ENCODE measurements at places on chromosomes 4 and X. TPM values are rescaled to one million over a fixed set of nuclear protein-coding genes. Genes with fewer than 3 reads are reported as not detected.

DNA sequence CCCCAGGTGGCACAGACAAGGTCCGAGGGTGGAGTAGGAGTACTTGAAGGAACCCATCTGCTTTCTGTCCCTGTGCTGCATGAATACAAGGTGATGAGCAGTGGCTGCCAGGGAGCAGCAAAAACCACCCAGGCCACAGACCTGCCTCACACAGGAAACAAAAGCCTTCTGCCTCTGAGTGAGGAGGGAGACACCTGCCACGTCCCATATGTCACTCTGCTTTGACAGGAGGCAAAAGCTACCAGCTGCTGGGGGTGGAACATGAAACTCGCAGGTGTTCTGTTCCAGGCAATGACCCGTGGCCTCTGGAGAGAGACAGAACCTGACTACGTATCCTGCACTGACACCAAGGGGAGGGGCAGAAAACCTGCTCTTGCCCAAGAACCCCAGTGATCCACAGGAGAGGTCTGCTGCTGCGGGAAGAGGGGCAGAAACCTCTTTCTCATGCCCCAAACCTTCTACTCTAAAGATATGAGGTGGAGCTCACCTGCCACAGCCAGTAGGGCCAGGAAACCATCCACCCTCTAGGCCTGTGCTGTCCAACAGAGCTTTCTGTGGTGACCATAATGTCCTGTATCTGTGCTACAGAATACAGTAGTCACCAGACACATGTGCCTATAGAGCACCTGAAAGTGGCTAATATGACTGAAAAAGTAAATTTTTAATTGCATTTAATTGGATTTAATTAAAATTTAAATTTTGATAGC, 172.9 kb downstream of the PRDM5 start:
- DNase-seq, result no peak
- H3K36me3 ChIP-seq, result peaks cover 4% of the 10 kb centered on the region
- no peak overlapping the region for H3K4me3 ChIP-seq
- H3K27me3 ChIP-seq, result no peaks in the 10 kb centered on the region
- no peaks in the 10 kb centered on the region for H3K4me1 ChIP-seq
- no peak overlapping the region for H3K27ac ChIP-seq

ODAPH gene
- total RNA-seq, result not detected

- no peaks in the 10 kb centered on the region for H3K4me1 ChIP-seq
- no peaks in the 10 kb centered on the region for H3K36me3 ChIP-seq
- H3K27me3 ChIP-seq, result no peaks in the 10 kb centered on the region
- no peak for DNase-seq
- H3K27ac ChIP-seq, result no peak overlapping the region
Measured at GRCh38 chrX:134460862-134461220, 876 bp downstream of the HPRT1 start.

DNA sequence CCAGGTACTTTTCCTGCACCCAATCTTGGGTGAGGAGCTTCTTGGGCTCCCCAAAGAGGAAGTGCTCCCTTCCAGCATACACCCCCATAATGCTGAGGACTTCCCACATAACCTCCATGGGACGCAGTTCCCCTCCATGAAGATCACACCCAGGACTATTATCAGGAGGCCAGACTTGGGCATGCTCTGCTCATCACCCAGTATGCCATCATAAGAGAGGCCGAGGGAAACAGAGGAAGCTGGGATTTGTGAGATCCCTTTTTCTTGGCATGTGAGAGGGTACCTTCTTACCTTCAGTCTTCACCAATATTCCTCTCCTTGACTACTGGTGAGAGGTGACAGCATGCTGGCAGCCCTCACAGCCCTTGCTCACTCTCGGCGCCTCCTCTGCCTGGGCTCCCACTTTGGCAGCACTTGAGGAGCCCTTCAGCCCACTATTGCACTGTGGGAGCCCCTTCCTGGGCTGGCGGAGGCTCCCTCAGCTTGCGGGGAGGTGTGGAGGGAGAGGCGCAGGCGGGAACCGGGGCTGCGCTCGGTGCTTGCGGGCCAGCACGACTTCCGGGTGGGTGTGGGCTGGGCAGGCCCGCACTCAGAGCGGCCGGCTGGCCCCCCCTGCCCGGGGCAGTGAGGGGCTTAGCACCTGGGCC, 15.7 kb upstream of the HSFX1 start:
- H3K4me3 ChIP-seq, result no peak overlapping the region
- no peaks in the 10 kb centered on the region for H3K4me1 ChIP-seq
- DNase-seq, result no peak
- no peak overlapping the region for H3K27ac ChIP-seq
- H3K36me3 ChIP-seq, result no peaks in the 10 kb centered on the region

STS gene
- 11.6 TPM for total RNA-seq

TBX22 gene
- total RNA-seq, result not detected

GRCh38 chr4:92045718-92046117, 258.0 kb upstream of the GRID2 start:
- H3K4me1 ChIP-seq, result no peaks in the 10 kb centered on the region
- H3K27ac ChIP-seq, result no peak overlapping the region
- no peaks in the 10 kb centered on the region for H3K27me3 ChIP-seq
- H3K4me3 ChIP-seq, result no peak overlapping the region
- H3K36me3 ChIP-seq, result no peaks in the 10 kb centered on the region

DNA sequence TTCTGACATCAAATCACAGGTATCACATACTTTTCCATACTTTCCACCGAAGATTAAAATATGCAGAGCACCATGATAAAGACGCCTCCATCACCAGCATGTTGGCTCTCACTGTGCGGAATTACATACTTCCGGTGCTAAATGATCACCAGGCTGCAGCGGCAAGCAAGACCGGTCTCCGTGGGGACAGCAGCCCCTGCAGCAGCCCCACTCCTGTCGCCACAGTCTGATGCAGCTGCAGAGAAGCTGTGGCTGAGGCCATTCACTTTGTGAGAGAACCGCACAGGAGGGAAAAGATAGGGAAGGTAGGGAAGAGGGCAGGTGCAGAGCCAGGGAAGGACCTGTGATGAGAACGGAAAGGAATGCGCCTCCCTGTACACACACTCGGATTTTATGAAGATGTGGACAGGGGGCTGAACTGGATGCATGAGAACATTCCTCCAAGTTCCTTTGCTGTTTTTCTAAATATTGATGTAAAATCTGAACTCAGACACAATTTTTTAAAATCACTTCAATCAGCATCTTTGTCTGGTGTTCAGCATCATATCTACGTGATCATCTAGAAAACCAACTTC, 38.3 kb downstream of the AFAP1 start:
- no peak for DNase-seq
- no peak overlapping the region for H3K4me3 ChIP-seq
- H3K27me3 ChIP-seq, result no peaks in the 10 kb centered on the region
- no peak overlapping the region for H3K27ac ChIP-seq
- H3K36me3 ChIP-seq, result no peaks in the 10 kb centered on the region

- H3K27me3 ChIP-seq, result no peaks in the 10 kb centered on the region
- no peak for DNase-seq
- no peaks in the 10 kb centered on the region for H3K4me1 ChIP-seq
- H3K27ac ChIP-seq, result no peak overlapping the region
- no peaks in the 10 kb centered on the region for H3K36me3 ChIP-seq
Measured at GRCh38 chrX:123447506-123447905, 263.4 kb downstream of the GRIA3 start.
